ENCODE measurements at places on chromosomes 7 and 10. TPM values are rescaled to one million over a fixed set of nuclear protein-coding genes. Genes with fewer than 3 reads are reported as not detected.

Gene ELFN1
- 1.7 TPM for total RNA-seq

DNA sequence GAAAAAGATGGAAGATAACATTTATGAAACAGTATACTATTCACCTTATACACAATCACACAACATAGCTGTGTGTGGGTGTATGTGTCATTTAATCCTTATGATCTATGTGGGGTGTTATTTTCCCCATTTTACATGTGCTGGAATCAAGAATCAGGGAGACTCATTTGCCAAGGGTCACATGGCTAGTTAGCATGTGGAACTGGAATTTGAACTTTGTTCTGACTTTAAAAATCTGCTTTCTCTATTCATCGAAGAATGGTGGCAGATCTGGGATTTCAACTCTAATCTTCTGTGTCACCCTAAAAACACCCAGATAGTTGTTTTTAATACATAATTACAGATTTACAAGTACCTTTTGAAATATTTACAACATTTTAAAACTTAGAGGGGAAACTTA, 65.2 kb downstream of the ADAM22 start:
- DNase-seq: no peak

DNA sequence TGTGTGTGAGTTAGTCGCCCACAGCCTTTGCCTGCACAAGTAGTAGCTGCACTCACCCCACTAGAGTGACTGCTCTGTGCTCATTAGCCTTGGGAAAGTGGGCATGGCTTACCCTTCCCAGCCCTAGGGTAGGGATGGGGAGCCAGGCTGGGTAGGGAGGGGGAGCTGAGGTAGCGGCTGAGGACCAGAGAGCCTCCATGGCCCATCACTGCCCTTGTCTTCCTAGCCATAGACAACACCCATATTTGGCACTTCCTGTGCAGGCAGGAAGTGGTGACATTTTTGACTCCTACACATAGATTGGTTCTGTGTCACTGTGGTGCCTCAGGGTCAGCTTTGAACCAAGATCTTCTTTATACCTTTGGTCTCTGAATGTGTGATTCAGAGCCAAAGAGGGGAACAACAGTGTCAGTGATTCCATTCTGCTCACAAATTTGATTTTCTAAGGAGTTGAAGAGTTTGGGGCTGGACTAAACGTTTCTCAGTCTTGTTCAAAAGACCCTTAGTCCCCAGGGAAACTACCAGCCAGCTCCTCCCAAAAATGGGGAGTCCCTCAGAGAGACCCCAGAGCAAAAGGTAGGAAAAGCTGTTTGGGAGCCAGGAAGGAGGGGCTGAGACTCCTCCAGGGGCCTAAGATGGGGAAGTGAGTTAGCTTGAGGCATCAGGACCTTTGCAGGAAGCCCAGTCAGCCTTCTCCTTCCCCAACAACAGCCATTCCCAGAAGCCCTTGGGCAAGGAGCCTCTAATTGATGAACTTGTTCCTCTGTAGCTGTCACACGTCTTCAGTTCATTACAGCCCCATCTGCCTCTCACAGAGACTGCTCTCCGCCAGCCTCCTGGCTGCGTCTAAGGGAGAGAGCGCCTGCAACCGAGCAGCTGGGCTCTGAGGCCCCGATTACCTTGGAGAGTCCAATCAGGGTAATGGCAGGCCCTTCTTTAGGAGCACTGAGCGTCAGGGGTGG, 135.0 kb downstream of the CDH23 start:
- no peak for DNase-seq

Gene SLC18A3
- not detected for total RNA-seq

- no peak for DNase-seq
Measured at GRCh38 chr10:452512-453426, 236.7 kb downstream of the DIP2C start.
